ENCODE measurements at places on chromosomes 11 and 22.
A peak's percentile ranks its signal among the peaks of the same experiment; 100 is the strongest.

GRCh38 chr22:46074771-46075551 lies 75.4 kb upstream of the PPARA start:
- DNase-seq, result no peak

- no peak for DNase-seq
Measured at GRCh38 chr11:123833095-123833494, 26.9 kb upstream of the OR6M1 start.

DNA sequence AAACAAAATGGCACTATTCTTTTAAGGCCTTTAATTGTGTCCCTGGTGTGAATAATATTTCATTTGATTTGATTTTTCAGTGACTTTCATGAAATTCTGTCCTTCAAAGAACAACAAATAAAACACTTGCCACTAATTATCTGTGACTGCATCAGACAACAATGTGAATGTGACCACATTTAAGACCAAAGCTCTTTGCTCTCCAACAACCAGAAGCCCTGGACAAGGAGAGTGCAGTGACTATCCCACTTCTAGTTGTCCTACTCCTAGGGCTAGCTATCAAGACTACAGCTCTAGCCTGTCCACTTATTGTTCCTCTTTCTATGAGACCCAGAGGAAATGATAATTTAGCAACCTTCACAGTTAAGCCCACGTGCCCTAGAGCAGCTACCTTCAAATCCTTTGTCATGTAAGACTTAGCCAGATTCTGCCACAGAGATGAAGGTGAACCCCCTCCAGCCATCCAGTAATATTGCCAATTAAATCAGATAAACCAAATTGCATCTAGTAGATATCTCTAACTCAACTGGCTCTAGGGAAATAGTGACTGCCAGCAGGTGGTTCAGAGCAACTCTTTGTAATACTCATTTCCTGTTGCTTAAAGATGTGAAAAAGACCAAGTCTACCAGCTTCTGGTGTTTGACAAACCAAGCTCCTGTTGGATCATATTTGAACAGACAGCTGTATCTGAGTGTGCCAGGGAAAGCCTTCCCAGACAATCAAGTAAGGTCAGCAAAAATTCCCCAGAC lies 142.6 kb upstream of the BLID start:
- DNase-seq, result no peak

DNA sequence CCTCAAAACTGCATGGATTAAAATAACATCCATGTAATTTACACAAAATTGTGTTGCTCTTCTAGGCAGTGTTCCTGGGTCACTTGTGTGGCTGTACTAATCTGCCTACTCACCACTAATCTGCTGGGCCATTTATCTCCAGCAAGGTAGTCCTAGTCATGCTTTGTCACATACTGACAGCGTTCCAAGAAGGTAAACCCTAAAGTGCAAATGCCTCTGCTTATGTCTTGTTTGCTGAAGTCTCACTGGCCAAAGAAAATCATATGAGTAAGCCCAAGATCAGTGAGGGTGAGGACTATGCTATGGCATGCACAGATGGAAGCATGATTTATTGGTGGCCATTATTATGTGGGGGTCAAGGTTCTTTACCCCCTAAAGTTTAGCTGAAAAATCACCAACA lies 630.2 kb upstream of the LUZP2 start:
- no peak for DNase-seq

DNA sequence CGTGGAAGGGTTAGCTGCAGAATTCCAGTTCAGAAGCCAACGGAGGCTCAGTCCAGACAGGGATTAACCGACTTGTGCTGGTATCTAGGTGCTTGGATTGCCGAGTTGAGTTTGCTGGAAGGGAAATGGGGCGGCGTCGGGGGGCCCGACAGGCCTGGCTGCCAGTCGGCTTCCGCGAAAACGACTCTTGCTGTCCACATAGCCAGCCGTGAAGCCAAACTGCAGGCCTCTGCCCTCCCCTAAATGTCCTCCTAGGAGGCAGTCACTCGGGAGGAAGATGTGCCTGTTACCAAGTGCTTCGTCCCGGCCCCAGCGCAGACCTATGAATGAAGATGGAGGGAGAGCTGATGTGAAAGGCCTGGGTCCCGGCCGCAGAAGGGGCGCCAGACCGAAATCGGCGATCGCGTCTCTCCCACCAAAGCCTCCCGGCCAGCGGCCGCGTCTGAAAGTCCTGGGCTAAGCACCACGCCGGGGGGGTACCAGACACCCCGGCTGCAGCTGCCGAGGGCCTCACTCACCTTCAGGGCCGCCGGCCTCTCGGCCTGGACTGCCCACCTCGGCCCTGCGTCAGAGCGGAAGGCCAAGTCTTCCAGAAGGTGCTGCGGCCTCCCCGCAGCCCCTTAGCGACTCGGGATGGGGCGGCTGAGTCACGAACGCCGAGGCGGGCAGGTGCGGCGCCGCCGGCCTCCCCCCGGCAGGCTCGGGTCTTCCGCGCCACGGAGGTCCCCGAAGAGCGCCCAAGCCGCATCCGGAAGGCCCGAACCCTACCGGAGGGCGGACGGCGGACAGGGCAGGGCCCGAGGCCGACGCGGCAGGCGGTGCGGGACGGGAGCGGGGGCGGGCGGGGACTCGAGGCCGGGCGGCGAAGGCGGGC lies 7.5 kb downstream of the DPAGT1 start:
- DNase-seq, result peak; percentile 48

GRCh38 chr22:41181349-41182241 lies 23.5 kb upstream of the L3MBTL2 start:
- no peak for DNase-seq

DNA sequence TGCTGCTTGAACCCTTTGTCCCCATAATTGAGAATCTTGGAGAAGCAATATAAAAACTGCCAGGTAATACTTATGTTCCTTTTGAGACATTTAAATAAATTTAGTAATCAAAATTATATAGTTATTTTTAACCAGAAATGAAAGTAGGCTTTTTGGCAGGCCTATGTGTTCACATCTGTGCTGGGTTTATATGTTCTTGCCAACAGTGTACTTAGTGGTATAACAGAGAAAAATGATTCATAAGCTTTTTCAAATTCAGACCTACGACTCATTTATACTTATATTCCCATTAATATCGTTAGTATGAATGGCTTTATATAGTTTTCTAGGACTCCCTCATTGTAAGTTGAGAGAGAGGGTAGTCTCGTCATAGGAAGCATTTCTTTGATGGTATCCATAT lies 79.0 kb downstream of the DDX10 start:
- no peak for DNase-seq

DNA sequence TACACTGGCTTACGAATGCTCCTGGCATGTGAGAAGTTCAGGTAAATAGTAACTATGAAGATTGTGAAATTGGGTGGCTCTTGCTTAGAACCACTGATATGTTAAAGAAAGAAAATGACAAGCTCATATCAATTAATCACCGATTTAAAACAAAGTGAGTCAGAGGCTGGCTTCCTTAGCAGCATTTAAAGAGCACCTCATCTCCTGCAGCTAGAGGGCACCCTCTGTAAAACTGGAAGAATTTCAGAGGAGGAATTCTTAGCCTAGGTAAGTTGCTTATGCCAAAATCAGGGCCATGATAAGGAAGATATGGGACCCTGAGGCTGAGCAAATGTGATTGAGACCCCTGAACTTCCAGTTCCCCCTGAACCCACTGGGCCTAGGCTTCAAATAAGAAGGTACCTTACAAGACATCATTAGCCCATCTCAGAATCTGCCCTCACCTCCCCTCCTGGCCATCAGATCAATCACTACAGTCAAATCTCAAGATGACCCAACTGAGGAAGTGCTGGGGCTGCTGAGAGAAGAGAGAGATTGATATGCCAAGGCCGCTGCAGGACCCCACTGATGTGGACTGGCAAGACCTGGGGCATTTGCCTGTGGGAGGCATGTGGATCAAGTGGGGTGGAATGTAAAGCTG lies 8.6 kb upstream of the CD3E start:
- peak; percentile 54 for DNase-seq

DNA sequence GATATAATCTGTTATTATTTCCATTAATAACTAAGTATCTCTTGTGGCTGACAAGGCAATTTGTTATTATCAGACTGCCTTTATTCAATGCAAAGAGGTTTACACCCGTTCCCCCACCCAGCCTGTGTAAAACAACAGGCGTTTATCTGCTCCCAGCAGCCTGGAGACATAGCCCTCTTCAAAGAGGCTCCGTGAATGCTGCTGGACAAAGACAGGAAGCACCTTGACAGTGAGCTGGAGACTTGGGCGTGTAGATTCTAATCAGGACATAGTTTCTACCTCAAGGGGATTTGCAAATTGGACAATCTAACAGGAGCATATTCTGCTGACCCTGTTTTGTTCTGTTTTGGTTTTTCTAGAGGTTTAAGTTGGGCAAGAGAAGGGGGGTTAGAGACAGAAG lies 733.0 kb upstream of the KIRREL3 start:
- DNase-seq, result no peak

DNA sequence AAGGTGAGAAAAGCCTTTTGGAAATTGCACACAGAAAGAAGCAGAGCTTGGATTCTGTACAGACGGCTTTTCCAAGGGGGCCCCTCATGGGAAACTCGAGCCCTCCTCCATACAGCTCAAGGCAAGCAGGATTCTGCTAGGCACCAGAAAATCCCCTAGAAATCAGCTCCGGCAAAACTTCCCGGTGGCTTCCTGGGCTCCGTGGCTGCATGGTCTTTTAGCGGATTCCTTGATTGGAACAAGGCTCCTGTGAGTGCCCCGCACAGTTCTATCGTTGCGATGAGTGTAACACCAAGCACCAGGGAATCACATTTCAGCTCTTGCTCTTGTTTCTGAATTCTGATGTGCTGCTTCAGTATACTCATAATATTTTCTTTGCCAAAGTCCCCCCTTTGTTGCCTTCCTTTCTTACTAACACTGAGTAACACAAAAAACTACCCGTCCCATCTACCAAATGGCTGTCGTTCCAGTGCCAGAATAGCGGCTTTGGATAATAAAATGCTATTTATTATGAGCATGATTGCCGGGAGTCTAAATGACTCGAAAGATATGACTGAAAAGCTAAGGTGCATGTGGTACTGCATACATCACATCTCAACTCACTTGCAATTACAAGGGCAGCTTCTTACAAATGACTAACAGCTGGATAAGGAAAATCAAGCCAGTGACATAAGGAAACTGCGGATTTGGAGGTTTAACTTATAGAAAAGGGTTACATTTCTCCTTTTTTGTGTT lies 494.1 kb downstream of the DLG2 start:
- no peak for DNase-seq

DNA sequence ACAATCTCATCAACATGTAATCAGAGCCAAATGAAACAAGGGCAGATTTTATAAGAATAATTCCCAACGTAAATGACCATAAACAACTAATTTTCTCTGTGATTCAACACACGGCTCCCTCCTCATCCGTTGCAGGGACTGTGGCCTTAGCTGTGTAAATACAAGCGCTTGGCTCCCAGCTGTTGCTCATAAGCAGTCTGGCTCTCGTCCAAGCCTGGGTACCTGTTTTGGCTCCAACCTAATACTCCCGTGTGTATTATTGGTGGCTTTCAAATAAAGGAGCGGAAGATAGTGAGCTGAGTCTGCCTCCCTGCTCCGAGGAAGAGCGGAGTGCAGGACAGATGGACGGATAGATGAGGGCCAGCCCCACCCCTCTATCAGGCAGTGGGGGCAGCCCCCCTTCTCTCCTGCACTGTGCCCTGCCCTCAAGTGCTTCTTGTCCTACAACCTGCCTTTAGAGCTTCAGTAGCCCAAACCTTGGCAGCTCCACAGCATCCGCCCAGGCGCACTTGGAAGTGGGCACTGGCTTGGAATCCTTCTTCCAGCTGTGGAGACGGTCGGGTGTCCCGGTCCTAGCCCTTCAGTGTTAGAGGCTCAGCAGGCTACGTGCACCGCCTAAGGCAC lies 670.9 kb downstream of the BRD1 start:
- DNase-seq, result no peak

- DNase-seq, result peak; percentile 8
Measured at GRCh38 chr11:103537904-103538502, 428.8 kb downstream of the DYNC2H1 start.

- no peak for DNase-seq
Measured at GRCh38 chr11:18699269-18699596, 654 bp downstream of the TMEM86A start.

GRCh38 chr11:128731041-128731663 lies 37.3 kb downstream of the FLI1 start:
- peak; percentile 89 for DNase-seq

DNA sequence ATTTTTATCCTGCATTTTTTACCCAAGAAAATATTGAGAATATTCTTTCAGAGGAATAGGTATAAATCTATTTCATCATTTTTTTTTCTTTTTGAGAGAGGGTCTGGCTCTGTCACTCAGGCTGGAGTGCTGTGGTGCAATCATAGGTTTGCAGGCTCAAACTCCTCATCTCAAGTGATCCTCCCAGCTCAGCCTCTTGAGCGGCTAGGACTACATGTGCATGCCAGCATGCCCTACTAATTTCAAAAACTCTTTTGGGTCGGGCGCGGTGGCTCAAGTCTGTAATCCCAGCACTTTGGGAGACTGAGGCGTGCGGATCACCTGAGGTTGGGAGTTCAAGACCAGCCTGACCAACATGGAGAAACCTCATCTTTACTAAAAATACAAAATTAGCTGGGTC lies 20.3 kb upstream of the PTPRJ start:
- DNase-seq, result no peak

- DNase-seq, result no peak
Measured at GRCh38 chr11:91303749-91304148, 920.9 kb upstream of the FAT3 start.

DNA sequence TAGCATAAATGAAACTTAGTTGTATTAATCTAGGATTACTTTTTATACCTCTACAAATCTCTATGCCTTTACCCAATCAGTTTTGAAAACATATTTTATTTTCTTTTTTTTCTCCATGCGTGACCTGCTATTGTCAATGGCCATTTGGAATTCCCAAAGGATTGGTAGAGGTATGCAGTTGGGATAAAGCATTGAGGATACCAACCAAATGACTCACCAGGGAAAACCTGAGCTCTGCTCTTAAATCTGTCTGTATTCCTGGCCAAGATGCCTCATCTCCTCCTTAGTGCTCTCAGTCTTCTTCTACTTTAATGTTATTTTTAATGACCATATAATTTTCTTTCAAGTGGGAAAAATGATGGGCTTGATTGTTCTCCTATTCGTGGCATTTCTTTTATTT lies 61.9 kb downstream of the EHF start:
- no peak for DNase-seq

DNA sequence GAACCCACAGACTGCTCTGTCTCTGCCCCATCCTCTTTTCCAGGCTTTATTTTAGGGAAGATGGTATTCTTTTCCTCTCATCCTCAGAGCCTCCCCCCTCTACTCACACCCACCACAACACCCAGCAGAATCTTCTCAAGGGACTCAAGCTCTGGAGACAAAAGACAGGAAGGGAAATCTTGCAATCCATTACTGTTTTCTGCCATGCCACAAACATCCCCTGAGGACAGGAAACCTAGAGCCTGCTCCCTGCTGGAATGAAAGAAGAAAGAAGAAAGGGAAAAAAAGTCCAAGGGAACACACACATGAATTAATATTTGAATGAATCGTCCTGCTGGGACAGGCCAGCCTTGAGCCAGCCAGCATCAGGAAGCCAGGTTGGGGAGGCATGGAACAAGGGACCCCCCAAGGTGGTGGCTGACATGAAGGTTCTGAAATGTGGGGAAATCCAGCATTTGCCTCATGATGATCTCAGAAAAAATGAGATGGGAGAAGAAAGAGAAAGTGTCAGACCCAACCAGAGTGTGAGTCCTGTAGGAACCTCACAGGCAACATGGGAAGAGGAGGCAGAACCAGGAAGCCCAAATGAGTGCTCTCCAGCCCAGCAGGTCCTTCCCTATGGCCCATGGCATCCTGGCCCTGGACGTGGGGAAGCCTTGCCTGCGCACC lies 34.0 kb downstream of the SLCO2B1 start:
- no peak for DNase-seq
